Glutamatergic neuron (in vitro differentiated cells): ENCODE measurements at places on chromosomes 3 and 15. TPM values are rescaled to one million over a fixed set of nuclear protein-coding genes. Genes with fewer than 3 reads are reported as not detected.

Gene KCNMB2
- 0.47 TPM for total RNA-seq

Gene TM4SF4
- total RNA-seq: not detected

Gene SCG3
- 219 TPM for total RNA-seq

Gene CCDC51
- total RNA-seq: 15.3 TPM

Gene TRIM59
- 10.1 TPM for total RNA-seq

Gene ZDHHC19
- total RNA-seq: 1.2 TPM
